Stimulated activated CD8-positive, alpha-beta memory T cell treated with anti-CD3 and anti-CD28 coated beads, Interleukin-4, amount 100 ng/mL, for 4 hours (primary cell): ENCODE measurements at places on chromosomes 4 and X.

GRCh38 chr4:168558599-168558998 lies 61.7 kb downstream of the PALLD start:
- DNase-seq = no peak

GRCh38 chrX:129748305-129748704 lies 9.5 kb downstream of the XPNPEP2 start:
- DNase-seq = no peak

DNA sequence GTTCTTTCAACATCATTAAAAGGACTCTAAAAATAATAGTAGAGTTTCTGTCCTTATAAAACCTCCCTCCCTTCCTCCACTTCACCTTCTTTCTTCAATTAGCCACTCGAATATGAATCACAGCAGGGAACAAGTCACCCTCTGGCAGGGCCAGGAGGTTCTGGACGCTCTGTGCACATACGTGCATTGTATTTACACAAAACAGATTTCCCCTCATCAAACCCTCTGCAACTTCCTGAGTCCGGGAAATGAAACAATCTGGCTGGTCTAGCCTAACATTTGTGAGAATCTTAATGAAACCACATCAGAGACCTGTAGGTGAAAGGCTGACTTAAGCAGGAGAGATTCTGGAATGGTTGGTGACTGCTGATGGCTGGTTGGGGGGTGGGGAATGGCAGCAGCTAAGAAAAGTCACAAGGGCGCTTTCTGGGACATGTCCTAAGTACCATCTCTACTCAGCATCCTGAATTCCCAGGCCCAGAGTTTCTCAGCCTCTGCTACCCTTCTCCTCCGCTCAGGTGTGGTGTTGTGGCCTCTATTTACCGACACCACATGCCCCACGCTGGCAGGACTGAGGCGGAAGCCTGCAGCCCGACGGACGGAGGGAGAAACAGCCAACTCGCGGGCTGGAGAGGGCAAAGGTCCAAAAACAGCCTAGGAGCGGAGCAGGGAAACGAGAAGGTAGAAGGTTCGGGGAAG lies 1.0 kb downstream of the ZDHHC9 start:
- no peak for DNase-seq

GRCh38 chr4:112076919-112077608 lies 68.2 kb upstream of the FAM241A start:
- DNase-seq = no peak

DNA sequence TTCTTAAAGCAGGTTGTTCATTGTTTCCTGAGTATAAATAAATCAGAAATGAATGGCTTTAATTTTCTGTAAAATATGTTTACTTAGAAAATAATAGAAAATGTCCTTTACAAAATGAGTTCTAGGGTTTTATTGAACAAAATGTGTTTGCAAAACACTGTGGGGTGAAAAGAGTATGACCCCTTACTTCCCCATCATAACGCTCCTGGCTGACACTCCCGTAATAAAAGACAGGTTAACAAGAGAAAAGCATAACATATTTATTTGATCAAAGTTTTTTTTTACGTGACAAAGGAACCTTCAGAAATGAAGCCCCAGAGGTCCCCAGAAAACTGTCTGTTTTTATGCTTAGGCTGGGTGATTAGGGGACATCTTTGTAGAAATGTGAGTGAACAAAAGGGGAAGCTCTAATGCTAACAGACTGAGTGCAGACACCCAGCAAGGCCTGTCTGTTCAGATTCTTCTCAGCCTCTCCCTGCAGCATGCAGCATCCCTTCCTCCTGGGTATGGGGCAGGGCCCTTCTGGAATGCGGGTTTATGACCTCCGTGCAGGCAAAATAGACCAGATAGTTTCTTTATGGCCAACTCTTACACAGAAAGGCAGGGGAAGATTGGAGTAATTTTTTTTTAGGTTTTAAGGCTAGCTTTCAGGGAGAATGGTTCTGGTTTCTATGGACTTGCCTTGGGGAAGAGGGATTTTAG lies 26.1 kb downstream of the ZFP42 start:
- no peak for DNase-seq

DNA sequence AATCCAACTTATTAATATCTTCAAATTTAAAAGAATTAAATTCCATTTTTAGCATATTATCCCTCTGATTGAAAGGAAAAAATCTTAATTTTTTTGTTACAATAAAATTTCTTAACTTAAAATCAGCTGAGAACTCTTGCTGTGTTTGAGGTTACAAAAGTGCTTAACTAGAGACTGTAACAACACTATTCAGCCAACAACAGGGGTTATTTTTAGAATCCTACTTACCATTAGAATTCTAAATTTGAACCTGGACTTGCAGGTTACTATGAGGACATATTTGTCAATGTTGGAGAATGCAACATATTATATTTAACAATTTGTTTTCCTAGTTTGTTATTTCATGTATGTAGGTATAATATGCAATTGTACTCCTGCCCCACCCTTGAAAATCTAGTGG lies 238.1 kb upstream of the CXXC4 start:
- no peak for DNase-seq
